ENCODE measurements at places on chromosomes 11 and 22. TPM values are rescaled to one million over a fixed set of nuclear protein-coding genes. Genes with fewer than 3 reads are reported as not detected.

- DNase-seq: peak; percentile 47
- peaks cover 18% of the 10 kb centered on the region for H3K27me3 ChIP-seq
- peak overlapping the region; percentile 33 for H3K4me3 ChIP-seq
- no peak overlapping the region for H3K27ac ChIP-seq
- H3K4me1 ChIP-seq: peaks cover 8% of the 10 kb centered on the region
These were observed 40.8 kb downstream of the IGLL1 start for GRCh38 chr22:23539135-23539838.

DNA sequence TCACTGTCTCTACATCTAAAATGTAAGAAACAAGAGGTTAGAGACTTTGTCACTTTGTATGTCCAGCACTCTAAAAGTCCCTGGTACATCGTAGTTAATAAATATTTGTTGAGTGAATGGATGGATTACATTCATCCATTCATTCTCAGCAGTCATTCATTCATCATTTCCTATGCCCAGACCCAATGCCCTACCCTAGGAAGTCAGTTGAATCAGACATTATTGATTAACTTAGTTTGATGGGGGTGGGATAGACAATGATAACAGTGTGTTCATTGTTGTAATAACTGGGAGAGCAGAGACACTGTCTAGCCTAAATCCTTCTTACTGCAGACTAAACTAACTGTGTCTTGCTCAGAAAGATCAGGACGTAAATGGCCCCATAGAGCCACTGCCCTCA lies 1.2 kb upstream of the CENPM start:
- H3K36me3 ChIP-seq: no peaks in the 10 kb centered on the region
- no peak for DNase-seq
- peak overlapping the region; percentile 12 for H3K4me3 ChIP-seq
- no peak overlapping the region for H3K27ac ChIP-seq
- peaks cover 14% of the 10 kb centered on the region for H3K4me1 ChIP-seq

DNA sequence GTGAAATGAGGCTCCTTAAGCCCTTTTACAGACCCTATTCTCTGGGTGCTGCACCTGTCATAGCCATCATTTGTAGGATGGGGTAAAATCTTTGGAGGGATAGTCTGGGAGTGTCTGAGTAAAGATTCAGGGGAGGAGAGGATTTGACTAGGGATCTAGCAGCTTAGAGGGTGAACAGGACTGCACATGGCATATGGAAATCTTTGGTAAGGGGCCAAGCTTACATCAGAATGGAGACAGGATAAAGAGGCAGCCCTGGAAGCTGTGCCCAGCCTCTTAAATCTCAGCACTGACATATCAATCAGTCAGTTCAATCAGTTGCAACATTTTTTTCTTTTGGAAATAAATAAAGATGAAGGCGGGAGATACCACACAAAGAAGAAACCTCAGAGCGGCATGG lies 301.8 kb upstream of the CADM1 start:
- H3K27ac ChIP-seq: no peak overlapping the region
- no peak overlapping the region for H3K4me3 ChIP-seq
- H3K4me1 ChIP-seq: no peaks in the 10 kb centered on the region
- H3K36me3 ChIP-seq: no peaks in the 10 kb centered on the region
- no peak for DNase-seq

GRCh38 chr11:93852242-93852641 lies 1.8 kb upstream of the VSTM5 start:
- H3K4me3 ChIP-seq: no peak overlapping the region
- H3K36me3 ChIP-seq: peaks cover 4% of the 10 kb centered on the region
- H3K27me3 ChIP-seq: peaks cover 50% of the 10 kb centered on the region
- peaks cover 5% of the 10 kb centered on the region for H3K4me1 ChIP-seq

DNA sequence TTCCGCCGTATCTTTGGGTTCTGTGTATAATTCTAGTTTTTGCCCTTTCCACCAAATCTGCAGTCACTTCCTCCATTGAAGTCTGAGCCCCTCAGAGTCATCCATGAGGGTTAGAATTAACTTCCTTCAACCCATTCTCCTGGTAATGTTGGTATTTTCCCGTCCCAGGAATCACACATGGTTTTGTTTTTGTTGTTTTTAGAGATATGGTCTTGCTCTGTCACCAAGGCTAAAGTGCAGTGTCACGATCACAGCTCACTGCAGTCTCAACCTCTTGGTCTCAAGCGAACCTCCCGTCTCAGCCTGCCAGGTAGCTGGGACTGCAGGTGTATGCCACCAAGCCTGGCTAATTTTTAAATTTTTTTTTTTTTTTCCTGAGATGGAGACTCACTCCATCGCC lies 18.7 kb downstream of the ZBED4 start:
- H3K36me3 ChIP-seq: no peaks in the 10 kb centered on the region
- peaks cover 46% of the 10 kb centered on the region for H3K4me1 ChIP-seq
- DNase-seq: no peak
- no peak overlapping the region for H3K4me3 ChIP-seq
- no peaks in the 10 kb centered on the region for H3K27me3 ChIP-seq

The ZP1 gene
- total RNA-seq: not detected

Data from T-helper 17 cell (primary cell).